ENCODE measurements at places on chromosomes 3 and 15. TPM values are rescaled to one million over a fixed set of nuclear protein-coding genes. Genes with fewer than 3 reads are reported as not detected.

HEG1 gene
- total RNA-seq: 234 TPM

ATP13A5 gene
- total RNA-seq: 2.0 TPM

GRCh38 chr15:59042041-59042440, 54.6 kb downstream of the RNF111 start:
- peaks cover 5% of the 10 kb centered on the region for H3K36me3 ChIP-seq
- no peak overlapping the region for H3K27ac ChIP-seq
- no peak overlapping the region for H3K4me3 ChIP-seq
- DNase-seq: no peak

LRRIQ4 gene
- 0.29 TPM for total RNA-seq

- no peaks in the 10 kb centered on the region for H3K36me3 ChIP-seq
- H3K4me3 ChIP-seq: no peak overlapping the region
- no peak overlapping the region for H3K27ac ChIP-seq
Observed at GRCh38 chr3:3232251-3232650, 52.8 kb upstream of the CRBN start.

DNA sequence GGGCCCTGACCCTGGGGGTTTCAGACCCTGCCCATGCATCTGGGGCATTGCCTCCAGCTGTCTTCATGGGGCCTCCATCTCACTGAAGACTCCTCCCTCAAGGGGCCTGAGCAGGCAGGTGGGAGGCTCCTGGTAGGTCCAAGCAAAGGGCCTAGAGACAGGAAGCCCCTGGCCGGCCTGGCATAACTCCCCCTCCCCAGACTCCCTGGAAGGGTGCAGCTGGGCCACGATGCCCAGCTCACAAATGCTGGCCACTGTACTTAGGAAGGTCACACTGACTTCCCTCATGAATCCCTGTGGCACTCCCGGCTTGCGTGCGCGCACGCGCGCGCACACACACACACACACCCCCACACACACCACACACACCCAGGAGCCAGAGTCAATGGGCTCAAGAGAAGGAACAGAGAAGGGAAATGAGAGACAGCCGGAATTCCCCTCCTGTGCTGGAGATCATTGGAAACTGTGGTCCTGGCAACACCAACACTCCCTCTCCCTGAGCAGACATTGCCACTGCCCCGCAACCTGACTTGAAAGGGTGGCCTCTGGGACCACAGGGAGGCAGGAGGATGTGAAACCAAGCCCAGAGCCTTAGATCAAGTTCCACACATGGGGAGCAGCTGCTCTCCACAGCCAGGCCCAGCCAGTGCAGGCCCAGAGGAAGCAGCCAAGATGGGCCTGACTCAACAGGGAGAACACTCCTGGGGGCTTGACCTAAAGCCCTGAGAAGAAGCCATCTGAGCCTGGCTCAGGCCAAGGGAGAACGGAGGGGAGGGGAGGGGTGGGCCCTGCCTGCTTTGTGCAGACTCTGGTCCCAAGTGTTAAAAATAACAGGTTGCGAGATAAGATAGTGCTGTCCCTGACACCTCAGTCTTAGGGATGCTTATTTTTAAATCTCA, 69.7 kb downstream of the SCN5A start:
- peak; percentile 29 for DNase-seq
- no peak overlapping the region for H3K4me3 ChIP-seq
- no peaks in the 10 kb centered on the region for H3K27me3 ChIP-seq
- H3K4me1 ChIP-seq: no peaks in the 10 kb centered on the region

DNA sequence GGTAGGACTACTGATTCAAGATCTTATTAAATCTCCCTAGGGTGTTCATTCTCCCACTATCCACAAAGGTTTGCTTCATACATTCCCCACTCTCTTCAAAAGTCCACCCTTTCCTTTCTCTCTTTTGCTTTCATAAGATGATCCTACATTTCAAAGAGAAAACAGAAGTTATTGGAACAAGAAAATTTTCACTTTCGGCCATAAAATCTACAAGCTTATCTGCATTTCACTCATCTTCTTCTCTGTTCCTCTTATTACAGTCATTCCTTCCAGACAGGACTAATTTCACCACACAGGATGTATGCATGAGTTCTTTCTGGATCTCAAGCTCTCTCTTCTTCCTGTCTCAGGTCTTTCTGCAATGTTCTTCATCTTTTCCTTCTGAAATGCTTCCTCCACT, 238.7 kb downstream of the ISL2 start:
- H3K36me3 ChIP-seq: no peaks in the 10 kb centered on the region
- H3K27me3 ChIP-seq: no peaks in the 10 kb centered on the region
- no peak overlapping the region for H3K27ac ChIP-seq

- no peak overlapping the region for H3K4me3 ChIP-seq
- H3K27ac ChIP-seq: no peak overlapping the region
- H3K27me3 ChIP-seq: no peaks in the 10 kb centered on the region
- H3K4me1 ChIP-seq: no peaks in the 10 kb centered on the region
- DNase-seq: no peak
- peaks cover 29% of the 10 kb centered on the region for H3K36me3 ChIP-seq
Observed at GRCh38 chr3:197283045-197283444, 15.4 kb downstream of the DLG1 start.

TMEM40 gene
- not detected for total RNA-seq

IGSF11 gene
- 0.46 TPM for total RNA-seq

AMIGO3 gene
- 0.26 TPM for total RNA-seq

CCR8 gene
- total RNA-seq: not detected

Measured in upper lobe of right lung (tissue), 1 donor.